A549 (cell line): ENCODE measurements at places on chromosomes 3 and 15. TPM values are rescaled to one million over a fixed set of nuclear protein-coding genes. Genes with fewer than 3 reads are reported as not detected.

- DNase-seq, result no peak
Measured at GRCh38 chr3:153615863-153616262, 453.8 kb downstream of the RAP2B start.

DNA sequence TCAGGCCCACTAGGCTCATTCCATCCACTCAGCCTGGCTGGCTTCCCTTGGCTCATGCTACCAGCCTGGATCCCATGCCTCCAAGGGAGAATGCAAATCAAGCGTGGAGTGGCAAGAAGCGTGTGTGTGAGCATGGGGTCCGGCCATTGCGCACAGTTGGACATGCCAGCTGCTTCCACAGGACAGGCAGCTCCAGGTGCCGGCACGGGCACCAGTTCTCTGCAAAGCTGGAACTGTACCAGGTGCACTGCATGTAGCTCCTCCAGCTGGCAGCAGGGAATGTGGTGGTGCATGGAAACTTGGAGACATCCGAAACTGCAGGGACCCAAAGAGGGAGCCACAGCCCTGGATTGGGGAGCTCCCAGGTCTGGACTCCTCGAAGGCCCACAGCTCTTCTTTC, 449.8 kb downstream of the EPHA6 start:
- DNase-seq, result no peak

- DNase-seq, result no peak
Measured at GRCh38 chr15:78479650-78480049, 27.7 kb upstream of the HYKK start.

- DNase-seq, result no peak
Measured at GRCh38 chr3:142651711-142652110, 55.5 kb downstream of the PLS1 start.

- no peak for DNase-seq
Measured at GRCh38 chr3:39783680-39784079, 25.7 kb upstream of the MYRIP start.

DNA sequence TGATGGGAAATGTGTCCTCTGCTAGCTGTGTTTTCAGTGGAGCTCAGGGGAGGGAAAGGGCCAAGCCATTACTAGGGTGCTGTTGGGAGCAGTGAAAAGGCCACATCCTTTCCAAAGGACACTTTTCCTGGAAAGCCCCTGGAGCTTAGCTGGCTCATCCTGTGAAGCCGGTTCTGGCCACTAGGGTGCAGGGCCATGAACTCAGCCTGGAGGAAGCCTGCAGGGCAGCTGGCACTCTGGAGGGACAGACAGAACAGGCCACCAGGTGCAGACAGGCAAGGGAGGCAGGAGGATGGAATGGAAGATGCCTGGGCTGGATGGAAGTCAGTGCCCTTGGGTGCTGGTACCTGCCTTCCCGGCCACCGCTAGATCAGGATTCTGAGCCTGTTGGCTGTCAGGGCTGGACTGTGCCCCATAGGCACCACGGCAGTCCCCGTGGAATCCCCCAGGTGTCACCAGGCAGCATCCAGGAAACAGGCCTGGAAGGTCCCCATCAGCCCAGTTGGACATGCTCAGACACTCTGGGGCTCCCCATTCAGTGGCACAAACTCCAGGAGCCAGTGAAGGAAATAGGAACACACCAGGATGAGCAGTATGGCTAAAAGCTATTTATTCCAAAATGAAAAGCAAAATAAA, 76.2 kb upstream of the C2CD4B start:
- peak; percentile 46 for DNase-seq

GRCh38 chr3:67580430-67581000, 73.9 kb downstream of the SUCLG2 start:
- DNase-seq, result no peak

DNA sequence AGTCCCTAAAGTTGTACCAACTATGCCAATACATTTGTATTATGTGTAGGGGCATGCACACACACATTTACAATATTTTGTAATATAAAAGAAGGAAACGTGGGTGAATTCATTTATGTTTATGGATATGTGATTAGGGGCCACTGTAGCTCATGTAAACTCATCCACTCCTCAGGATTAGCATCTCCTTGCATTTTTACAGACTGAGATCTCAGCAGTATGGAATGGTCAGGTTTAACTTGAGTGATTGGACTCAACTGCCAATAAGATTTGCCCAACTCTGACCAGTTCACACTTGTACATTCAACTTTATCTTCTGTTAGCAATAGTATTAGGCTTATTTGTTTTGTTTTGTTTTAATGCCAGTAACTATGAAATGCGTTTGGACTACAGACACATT, 36.5 kb downstream of the PSMD6 start:
- DNase-seq, result no peak

DNA sequence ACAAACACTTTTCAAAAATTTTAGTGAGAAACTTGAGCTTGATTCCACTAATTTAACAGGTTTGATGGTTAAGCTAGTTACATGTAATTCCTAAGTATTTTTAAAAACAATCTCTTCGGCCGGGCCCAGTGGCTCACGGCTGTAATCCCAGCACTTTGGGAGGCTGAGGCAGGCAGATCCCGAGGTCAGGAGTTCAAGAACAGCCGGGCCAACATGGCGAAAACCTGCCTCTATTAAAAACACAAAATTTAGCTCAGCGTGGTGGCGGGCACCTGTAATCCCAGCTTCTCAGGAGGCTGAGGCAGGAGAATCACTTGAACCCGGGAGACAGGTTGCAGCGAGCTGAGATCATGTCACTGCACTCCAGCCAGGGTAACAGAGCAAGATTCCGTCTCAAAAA, 25.3 kb downstream of the TRA2B start:
- DNase-seq, result no peak

DNA sequence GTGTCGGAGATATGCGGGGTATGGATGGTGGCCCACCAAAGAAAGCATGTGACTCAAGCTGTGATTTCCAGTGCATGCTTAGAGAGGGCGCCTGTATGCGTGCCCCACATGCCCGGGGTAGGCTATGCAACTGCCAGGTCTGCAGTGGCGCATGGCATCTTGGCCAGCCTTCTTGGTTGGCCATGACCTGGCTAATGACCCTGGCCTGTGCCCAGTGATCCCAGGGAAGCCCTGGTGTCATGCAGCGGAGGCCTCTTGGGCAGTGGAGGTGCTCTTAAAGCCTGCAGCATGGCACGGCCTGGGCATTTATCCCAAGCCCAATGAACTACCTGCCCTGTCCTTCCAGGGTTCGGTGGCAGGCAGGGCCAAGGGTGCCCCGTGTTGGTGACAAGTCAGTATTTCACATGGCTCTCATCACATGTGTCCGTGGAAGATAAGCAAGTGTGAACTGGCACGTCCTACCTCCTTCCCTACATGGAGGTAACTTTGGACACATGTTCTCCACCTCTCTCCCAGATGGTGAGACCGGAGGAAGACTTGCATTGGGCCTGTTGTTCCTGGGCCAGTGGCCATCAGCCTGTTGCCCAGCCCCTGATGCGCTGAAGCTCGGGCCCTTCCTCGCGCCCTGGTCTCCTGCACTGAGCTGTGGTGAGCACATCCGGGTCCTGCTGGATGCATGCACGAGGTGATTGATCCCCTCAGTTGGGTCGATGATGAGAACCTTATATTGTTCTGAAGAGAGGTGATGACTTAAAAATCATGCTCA, 192.0 kb downstream of the UBE3A start:
- DNase-seq, result no peak

EOMES gene
- 0.74 to 1.0 TPM (median 0.84 TPM) in 3 replicates for polyA plus RNA-seq

NEK11 gene
- 5.7 to 6.3 TPM (median 5.8 TPM) in 3 replicates for polyA plus RNA-seq

GOLGA6A gene
- 0.05 TPM in 1 of 3 replicates, not detected in the others for polyA plus RNA-seq

SPRED1 gene
- polyA plus RNA-seq, result 5.5 to 6.0 TPM (median 5.9 TPM) in 3 replicates

GRAMD1C gene
- 0.32 to 0.84 TPM (median 0.70 TPM) in 3 replicates for polyA plus RNA-seq
